Germinal center (tissue), 1 donor: ENCODE measurements at places on chromosomes 7 and 10.

GRCh38 chr10:116099023-116099420 is 174.0 kb downstream of the GFRA1 start:
- no peak for DNase-seq

DNA sequence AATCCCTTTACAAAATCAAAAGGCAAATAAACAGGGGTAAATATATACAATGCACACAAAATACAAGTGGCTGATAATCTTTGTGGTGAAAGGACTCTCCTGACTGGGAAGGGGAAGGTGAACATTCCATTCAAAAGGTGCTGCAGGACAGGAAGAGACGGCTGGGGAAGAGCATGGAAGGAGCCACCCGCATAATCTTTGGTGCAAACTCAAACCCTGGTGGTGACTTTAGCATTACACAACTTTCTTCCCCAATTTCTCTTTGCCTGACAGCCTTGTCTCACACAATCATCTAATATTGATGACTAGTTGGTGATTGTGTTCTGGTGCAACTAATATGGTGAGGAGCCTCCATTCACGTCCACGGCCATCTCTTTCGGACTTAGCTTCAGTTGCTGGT is 117.0 kb upstream of the EGFR start:
- DNase-seq, result no peak

GRCh38 chr7:143205560-143206293 is 16.1 kb upstream of the TAS2R40 start:
- DNase-seq, result peak; percentile 69

- no peak for DNase-seq
Observed at GRCh38 chr10:82162549-82163195, 287.7 kb downstream of the NRG3 start.

- DNase-seq, result no peak
Observed at GRCh38 chr7:41147606-41148485, 555.0 kb downstream of the INHBA start.

- DNase-seq, result no peak
Observed at GRCh38 chr7:27922907-27923641, 183.1 kb downstream of the TAX1BP1 start.

DNA sequence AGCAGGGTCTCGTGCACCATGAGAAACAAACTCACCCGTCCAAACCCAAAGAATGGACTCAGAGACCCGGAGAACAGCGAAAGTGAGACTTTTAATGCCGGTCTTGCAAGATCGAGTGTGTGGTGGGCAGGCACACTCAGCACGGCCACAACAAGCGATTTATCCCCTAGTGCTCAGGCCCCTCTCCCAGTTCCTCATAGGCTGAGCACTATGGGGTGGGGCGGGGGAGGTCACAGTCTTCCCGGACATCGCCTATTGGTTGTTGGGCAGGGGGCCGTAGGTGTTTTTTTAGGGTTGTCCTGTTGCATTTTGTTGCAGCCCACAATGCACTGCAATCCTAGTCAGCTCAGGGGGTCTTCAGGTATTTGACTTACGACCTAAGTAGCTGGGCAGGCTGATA is 608.3 kb upstream of the FOXK1 start:
- no peak for DNase-seq

GRCh38 chr10:96984541-96985131 is 152.5 kb downstream of the LCOR start:
- no peak for DNase-seq

DNA sequence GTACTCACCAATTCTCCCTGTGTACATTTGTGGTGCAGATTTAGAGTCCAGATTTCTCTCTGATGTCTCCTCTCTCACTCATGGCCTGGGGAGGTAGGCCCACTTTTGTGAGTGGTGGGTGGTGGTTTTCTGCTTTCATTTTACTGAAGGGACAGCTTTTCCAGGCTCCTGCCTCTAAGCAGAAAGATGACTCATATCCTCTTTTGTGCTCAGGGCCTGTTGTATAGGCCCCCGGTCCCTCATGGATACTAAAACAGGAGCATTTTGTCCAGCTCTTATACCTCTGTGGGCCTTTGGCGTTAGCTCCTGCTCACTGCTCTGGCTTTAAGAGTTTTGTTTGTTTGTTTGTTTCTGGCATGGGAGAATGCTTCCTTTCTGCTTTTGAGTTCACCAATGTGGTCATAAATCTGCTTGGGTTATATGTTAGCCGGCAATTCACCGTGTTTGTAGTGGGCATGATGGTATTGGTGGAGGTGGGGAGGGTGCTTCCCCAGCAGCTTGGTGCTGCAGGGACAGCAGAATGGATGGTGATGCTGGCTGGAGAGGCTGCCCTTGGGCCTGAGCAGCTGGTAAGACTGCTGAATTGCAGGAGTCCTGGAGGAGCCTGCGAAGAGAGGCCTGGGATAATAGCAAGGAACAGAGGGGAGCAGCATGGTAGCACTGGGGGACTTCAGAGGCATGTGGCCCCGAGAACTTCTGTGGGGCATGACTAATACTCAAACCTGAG is 468.7 kb downstream of the RPS24 start:
- DNase-seq, result no peak

- DNase-seq, result no peak
Observed at GRCh38 chr10:127151981-127152699, 44.3 kb downstream of the INSYN2A start.

GRCh38 chr10:103649654-103650423 is 156.3 kb downstream of the NEURL1 start:
- DNase-seq, result no peak
